Neural crest cell (in vitro differentiated cells): ENCODE measurements at places on chromosomes 4 and X. TPM values are rescaled to one million over a fixed set of nuclear protein-coding genes. Genes with fewer than 3 reads are reported as not detected.
A peak's percentile ranks its signal among the peaks of the same experiment; 100 is the strongest.

DNA sequence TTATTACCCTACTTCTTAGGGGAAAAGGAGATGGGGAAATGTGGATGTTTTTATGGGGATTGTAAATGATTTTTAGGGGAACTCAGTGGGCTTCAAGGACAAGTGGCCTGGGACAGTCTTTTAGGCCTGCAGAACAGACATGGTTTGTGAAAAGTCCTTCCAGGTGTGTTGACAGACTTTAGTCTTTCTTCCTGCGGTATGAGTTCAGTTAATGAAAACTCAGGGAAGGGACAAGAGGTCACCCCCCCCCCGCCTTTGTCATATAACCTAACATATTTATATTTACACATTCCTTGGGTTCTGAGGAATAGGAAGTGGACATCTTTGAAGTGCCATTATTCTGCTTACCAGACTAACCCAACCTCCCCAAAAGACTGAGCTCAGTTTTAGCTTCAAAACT lies 31.8 kb downstream of the METAP1 start:
- no peak for DNase-seq
- no peak overlapping the region for H3K27ac ChIP-seq
- H3K36me3 ChIP-seq = peaks cover 6% of the 10 kb centered on the region
- no peaks in the 10 kb centered on the region for H3K27me3 ChIP-seq
- H3K4me1 ChIP-seq = peaks cover 20% of the 10 kb centered on the region
- no peak overlapping the region for H3K4me3 ChIP-seq

The ELOVL6 gene
- total RNA-seq = 104 and 105 TPM in 2 replicates

DNA sequence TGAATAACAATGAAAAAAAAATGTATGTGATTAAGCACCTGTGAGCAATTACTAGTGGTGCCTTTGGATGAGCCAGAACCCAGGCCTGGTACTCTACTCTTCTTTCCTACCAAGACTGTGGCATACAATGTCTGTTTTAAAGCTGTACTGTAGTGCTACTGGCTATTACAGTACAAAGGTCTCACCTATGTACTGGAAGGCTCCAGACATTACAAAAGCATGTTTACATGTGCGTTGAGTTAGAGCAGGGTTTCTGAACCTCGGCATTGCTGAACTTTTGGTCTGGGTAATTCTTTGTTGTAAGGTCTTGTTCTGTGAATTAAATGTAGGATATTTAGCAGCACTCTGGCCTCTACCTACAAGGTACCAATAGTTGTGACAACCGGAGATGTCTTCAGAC lies 153.8 kb downstream of the SPATA18 start:
- H3K27ac ChIP-seq = no peak overlapping the region
- H3K36me3 ChIP-seq = no peaks in the 10 kb centered on the region
- DNase-seq = no peak
- no peaks in the 10 kb centered on the region for H3K4me1 ChIP-seq
- no peak overlapping the region for H3K4me3 ChIP-seq

DNA sequence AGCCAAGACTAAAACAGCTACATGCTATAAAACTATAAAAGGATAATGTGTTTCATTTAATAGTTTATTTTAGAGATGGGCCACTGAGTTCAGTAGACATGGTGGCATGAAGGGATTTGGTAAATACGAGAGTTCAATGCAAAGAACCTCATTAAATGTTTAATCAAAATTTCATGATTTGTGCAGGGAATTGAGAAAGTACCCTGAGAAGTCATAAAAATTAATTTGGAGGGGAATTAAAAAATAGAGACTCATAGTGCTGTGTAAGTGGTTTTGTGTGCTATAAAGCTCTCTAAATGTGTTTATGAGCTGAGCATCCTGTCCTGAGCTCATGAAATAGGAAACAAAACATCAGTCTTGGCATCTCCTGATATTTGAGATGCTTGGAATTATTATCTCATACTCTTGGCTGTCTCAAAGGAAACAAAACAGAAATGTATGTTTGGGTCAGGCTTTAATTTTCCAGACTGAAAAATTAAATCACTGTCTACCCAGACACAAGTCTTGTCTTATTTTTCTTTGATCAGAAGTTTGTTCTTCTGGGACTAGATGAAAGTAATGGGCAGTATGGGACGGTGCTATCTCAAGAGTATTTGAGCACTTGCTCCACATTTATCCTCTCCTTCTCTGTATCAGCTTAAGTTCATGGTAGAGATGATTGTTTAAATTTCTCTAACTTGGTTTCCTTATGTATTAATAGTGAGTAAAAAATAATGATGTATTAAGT lies 38.0 kb upstream of the EMCN start:
- no peaks in the 10 kb centered on the region for H3K4me1 ChIP-seq
- peaks cover 6% of the 10 kb centered on the region for H3K36me3 ChIP-seq
- no peak for DNase-seq
- H3K27me3 ChIP-seq = no peaks in the 10 kb centered on the region

GRCh38 chrX:129652565-129653169 lies 2.1 kb downstream of the APLN start:
- H3K4me3 ChIP-seq = peak overlapping the region; percentile 82
- no peaks in the 10 kb centered on the region for H3K36me3 ChIP-seq
- no peaks in the 10 kb centered on the region for H3K4me1 ChIP-seq
- no peak for DNase-seq
- no peak overlapping the region for H3K27ac ChIP-seq
